ENCODE measurements at places on chromosomes 11 and 22.
A peak's percentile ranks its signal among the peaks of the same experiment; 100 is the strongest.

- no peak for DNase-seq
Observed at GRCh38 chr22:17074648-17075002, 10.2 kb upstream of the IL17RA start.

DNA sequence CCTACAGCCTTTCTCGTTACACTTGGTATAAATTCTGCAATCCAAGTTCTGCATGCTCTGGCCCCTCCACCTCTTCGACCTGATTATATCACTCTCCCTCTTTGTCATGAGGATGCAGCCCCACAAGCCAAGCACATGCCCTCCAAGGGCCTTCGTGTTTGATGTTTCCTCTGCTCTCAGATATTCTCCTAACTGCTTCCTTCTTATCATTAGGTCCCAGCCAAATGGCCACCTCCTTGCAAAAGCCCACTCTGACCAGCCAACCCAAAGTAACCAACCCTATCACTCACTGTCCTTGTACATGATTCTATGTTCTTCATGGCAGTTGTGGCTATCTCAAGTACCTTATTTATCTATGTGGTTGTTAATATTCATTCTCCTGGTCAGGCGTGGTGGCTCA, 38.3 kb upstream of the LRRC55 start:
- DNase-seq: no peak

GRCh38 chr11:1049431-1049891, 12.9 kb upstream of the MUC6 start:
- DNase-seq: no peak

- no peak for DNase-seq
Observed at GRCh38 chr11:65787649-65788622, 1.1 kb downstream of the OVOL1 start.

GRCh38 chr22:44423556-44424358, 74.3 kb downstream of the RTL6 start:
- no peak for DNase-seq

DNA sequence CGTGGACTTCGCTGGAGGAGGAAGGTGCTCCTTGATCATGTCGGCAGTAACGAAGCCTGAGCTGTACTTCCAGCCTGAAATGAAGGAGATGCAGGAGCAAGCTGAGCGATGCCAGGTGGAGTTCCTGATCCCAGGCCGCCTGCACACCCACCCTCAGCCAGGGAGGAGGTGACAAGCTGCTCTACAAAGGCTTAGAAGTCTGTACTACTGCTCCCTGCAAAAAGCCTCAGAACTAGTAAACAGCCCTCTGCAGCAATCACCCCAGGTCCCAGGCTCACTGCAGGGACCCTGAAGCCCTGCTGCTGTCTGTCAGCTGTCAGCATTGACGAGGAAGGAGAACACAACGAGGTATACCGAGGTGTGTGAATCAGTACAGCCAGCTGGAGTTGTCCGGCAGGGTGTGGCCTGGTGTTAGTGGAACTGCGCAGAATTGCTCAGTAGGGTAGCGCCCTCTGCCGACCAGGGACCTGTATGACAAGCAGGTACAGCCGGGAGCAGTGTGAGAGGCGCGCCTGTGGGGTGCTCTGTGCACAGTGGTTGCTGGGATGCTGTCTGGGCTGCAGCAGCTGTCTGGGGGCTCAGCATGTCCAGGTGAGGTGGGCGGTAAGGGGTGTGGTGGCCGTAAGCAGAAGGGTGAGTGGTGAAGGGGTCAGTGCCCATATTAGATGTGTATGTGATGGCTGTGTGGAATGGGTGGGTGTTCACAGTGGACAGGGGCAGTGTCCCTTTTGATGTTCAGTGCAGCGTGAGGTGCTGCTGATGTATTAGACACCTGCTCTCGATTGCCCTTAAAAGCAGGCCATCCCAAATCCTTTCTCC, 7.6 kb downstream of the CYB5R2 start:
- peak; percentile 43 for DNase-seq

DNA sequence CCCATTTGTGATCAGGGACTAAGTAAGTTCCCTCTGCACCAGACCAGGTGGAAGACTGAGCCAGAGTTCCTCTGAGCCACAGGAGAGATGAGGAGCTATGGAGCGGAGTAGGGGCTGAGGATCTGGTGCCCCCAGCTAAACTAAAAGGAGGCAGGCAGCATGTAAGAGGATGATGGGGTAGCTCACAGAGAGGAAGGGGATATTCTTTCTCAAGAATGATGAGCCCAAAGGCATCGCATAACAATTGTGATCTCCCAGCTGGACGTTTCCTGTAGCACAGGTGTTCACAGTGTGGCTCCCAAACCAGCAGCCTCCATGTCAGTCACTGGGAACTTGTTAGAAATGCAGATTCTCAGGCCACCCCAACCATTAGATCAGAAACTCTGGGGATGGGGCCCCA, 24.4 kb downstream of the ADAMTS8 start:
- DNase-seq: no peak

DNA sequence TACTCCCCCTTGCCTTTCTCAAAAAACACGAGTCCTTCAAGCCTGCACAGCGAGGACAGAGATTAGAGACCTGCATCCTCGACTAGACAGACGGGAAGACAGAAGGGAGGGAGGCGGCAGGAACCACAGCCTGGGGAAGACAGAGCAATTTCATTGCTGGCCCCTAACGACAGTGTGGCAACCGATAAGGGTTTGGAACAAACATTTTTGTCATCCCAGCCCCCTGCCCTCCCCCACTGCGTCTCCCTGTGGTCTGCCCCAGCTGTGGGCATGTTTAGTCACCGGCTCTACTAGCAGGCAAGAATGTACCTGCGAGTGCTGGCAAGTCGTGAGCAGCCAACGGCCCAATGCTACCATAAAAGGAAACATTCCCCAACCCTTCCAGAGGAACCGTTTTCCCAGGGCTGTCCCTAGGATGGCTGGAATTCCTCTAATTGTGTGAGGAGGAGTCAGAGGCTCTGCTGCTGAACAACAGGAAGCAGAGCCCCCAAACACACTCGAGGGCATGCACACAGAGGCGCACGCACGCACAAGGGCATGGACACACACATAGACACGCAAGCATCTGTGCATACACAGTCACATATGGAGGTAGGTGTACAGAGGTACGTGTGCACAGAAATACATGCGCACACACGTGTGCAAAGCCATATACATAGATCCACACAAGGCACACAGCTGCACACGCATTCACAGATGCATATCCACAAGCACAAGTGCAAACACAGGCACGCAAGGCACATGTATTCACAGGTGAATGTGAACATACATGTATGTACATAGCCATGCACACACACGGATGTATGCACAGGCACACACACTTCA, 58.3 kb downstream of the MYH9 start:
- DNase-seq: peak; percentile 81

DNA sequence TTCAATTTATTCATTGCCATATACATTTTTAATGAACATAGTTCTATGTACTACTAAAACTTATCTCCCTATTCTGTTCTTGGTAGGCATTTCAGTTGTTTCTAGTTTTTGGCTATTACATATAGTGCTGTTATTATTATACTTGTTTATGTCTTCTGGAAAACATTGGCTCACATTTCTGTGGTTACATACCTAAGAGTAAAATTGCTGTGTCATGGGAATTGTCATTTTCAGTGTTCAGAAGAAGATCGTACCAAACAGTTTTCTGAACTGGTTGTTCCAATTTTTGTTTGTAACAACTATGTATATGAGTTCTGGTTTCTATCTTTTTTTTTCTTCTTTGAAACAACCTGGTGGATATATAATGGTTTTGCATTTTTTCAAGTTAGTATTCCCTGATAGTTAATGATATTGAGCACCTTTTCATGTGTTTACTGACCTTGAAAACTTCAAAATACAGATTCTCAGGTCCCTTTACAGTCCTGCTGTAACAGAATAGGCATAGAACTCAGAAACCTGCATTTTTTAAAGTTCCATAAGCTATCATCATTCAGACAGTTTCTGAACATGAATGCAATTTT, 230.7 kb downstream of the JRKL start:
- no peak for DNase-seq
